Activated T-helper 9 cell treated with anti-CD3 and anti-CD28 coated beads, Interleukin-2, amount 50 U/mL, for 16 hours (primary cell): ENCODE measurements at places on chromosomes 6 and 20.
A peak's percentile ranks its signal among the peaks of the same experiment; 100 is the strongest.

DNA sequence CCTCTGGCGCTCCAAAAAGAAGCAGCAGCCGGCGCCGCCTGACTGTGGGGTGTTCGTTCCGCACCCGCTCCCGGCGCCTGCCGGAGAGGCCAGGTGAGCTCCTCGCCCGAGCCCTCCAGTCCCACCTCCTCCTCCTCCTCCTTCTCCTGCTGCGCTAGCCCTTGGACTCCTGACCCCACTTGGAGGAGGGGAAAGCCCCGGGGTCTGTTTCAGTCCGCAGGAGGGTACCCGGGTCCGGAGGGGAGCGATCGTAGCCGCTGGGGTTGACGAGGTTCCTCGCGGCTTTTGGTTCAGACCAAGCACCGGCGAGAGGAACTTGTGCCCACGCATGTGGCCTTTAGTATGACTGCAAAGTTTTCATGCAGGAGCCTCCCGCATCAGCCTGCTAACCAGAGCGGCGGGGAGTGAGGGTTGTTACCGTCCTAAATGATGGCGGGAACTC is 493 bp downstream of the CRYBG1 start:
- DNase-seq: peak; percentile 10

GRCh38 chr20:63070771-63071540 is 64.2 kb upstream of the BHLHE23 start:
- DNase-seq: no peak

- no peak for DNase-seq
These were observed 18.3 kb upstream of the GPRC6A start for GRCh38 chr6:116847227-116847626.

- DNase-seq: no peak
These were observed 8.5 kb upstream of the RSPO4 start for GRCh38 chr20:1010659-1011058.

GRCh38 chr6:93678841-93679454 is 259.6 kb upstream of the EPHA7 start:
- no peak for DNase-seq

DNA sequence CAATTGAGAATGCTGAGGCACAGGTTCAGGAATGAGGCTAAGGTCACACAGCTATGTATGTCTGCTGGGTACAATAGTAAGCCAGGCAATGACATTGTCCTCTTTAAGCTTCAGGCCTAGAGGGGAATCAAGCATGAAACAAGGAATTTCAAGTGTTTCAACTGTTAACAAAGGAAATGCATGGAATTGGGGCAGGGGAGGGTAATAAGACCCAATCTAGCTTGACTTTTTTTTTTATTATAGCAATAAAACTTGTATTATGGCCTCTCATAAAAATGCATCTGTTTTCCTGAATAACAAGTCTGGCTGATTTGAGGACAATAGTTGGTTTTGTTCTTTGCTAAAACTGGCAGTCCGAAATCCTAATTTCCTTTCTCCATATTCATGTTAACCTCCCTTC is 336.7 kb downstream of the CBLN4 start:
- DNase-seq: no peak

DNA sequence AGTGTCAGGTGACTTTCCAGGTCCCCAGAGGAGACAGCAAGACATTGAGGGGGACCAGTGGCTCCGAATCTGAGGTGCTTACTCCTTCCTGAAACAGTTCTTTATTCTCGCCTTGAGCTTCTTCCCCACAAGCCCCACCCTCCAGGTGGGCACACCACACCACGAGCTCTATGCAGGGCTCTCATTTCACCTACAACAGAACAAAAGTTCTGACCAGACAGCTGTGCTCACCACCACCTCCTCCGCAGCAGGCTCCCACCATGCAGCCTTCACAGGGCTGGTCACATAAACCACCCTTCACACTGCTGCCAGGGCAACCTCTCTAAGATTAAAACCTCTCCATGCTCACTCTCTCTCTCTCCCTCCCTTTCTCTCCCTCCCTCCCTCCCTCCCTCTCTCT is 384.5 kb upstream of the ARID1B start:
- DNase-seq: no peak
